ENCODE measurements at places on chromosomes 5 and 9. TPM values are rescaled to one million over a fixed set of nuclear protein-coding genes. Genes with fewer than 3 reads are reported as not detected.

GRCh38 chr5:17129093-17129849 lies 88.2 kb upstream of the BASP1 start:
- no peak overlapping the region for H3K4me3 ChIP-seq
- H3K27ac ChIP-seq, result no peak overlapping the region
- H3K27me3 ChIP-seq, result peaks cover 17% of the 10 kb centered on the region
- no peaks in the 10 kb centered on the region for H3K4me1 ChIP-seq
- DNase-seq, result no peak

GRCh38 chr9:93670208-93671019 lies 94.0 kb downstream of the PHF2 start:
- no peaks in the 10 kb centered on the region for H3K27me3 ChIP-seq
- H3K4me3 ChIP-seq, result no peak overlapping the region
- no peak overlapping the region for H3K27ac ChIP-seq
- DNase-seq, result peak; percentile 10
- no peaks in the 10 kb centered on the region for H3K4me1 ChIP-seq

- H3K27ac ChIP-seq, result no peak overlapping the region
- no peaks in the 10 kb centered on the region for H3K4me1 ChIP-seq
- no peaks in the 10 kb centered on the region for H3K36me3 ChIP-seq
- no peak for DNase-seq
- peaks cover 4% of the 10 kb centered on the region for H3K27me3 ChIP-seq
These were observed 276.3 kb upstream of the MSX2 start for GRCh38 chr5:174448041-174448440.

EDIL3 gene
- total RNA-seq, result not detected

Data from activated B cell treated with CpG ODN at 0.5 μM for 24 hours (primary cell).